CD8-positive, alpha-beta memory T cell (primary cell): ENCODE measurements at places on chromosomes 12 and 14.
A peak's percentile ranks its signal among the peaks of the same experiment; 100 is the strongest.

DNA sequence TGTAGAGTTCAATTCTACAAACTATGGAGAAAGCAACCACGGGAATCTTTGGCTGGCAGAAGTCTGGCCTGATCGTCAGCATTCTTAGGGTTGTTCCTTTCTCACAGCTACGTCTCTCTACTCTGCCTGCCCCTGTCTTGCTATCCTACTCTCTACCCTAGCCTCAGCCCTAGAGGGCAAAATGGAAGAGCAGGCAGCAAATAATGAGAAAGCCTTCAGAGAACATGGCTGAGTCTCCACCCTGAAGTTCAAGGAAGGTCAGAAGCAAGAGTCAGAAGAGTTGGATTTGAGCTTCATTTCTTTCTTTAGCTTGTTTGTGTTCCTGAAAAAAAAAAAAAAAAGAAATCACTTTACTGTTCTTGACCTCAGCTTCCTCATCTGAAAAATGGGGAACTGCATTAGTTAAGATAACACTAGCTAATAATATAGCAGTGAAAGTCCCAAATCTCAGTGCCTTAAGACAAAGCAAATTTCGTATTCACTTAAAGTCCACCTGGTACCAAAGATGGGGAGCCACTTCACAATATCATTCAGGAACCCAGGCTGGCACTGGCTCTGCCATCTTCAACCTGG, 50.2 kb upstream of the CCND2 start:
- no peak for DNase-seq

DNA sequence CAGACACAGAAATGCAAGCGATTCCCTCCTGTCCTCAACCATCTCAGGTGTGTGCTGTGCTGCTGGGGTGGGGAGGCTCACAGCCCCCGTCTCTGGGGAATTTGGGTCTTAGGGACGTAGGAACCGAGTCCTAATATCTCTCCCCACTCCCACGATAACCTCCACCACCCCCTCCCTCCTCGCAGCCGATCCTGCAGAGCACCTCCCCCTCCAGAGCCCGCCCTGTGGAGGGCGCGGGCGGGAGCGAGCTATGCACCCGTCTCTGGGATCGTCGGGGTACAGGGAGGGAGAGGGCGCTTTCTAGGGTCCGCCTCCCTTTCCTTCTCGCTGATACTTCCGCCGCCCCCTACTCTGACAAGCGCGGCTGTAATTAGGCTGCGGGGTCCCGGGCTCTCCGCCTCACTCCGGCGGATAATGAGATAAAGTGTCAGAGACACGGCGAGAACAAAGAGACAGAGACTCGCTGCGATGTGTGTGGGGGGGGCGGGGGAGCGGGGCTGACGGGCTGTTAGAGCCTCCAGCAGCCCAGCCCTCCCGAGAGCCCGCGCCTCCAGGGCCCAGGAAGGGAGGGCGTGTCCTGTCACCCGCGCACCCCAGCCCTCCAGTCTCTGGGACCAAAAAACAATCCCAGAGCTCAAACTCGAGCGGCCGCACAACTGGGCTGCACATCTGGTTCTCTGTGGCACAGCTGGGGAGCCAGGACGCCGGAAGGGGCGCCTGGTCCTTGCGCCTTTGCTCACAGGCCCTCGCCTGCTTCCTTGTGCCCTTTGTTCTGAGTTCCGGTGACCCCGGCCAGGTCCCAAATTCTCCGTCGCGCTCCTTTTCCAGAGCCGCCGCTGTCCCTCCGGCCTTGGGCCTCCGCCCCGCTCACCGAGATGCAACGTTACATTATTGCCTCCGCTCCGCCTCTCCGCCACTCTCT, 8.7 kb downstream of the SHMT2 start:
- DNase-seq: no peak

DNA sequence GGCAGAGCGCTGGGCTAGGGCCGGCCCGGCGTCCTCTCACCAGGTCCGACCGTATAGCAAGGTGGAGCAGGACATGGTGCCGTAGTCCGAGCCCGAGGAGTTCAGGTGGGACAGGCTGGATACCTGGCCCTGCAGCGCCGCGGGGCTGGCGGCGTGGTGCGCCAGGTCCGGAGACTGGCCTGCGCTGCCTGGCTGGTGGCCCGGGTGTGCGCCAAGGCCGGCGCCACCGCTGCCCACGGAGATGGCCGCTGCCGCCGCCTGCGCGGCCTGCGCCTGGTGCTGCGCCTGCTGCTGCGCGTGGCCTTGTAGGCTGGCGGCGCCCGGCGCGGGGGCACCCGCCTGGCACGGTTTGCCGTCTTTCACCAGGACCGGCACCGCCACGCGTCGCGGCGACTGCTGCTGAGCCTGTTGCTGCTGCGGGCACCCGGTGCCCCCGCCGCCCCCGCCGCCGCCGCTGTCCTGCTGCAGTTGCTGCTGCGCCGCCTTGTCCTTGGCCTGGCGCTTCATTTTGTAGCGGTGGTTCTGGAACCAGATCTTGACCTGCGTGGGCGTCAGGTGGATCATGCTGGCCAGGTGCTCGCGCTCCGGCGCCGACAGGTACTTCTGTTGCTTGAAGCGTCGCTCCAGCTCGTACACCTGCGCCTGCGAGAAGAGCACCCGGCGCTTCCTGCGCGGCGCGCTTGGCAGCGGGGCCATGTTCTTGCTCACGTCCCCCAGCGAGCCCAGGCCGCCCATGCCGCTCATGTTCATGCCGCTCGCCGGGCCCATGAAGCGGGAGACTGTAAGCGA, 2.6 kb downstream of the NKX2-1 start:
- no peak for DNase-seq

DNA sequence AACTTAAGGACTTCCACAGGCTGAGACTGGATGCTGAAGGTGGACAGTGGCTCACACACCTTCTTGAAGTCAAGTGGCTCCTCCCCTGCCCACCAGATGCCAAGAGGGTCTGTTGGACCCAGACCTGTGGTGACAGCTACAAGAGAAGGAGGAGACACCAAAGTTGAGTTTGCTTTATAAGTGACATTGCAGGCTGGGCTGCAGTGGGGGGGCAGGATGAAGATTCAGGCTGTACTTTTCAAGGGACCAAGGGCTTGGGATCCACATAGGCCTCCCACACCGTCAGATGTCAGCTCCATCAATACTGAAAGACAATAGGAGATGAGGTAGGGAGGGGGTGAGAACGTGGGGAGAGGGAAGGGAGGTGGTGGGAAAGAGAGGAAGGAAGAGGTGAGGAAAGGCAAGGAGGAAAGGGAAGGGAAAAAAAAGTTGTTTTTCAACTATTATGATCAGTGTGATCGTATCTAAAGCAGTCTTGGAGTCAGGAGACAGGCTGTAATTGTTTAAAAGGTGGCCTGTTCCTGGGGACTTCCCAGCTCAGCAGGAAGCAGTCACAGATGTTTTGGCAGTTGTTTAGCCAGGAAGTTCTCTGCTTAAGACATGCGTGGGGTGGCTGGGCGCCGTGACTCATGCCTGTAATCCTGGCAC, 84.1 kb upstream of the RESF1 start:
- DNase-seq: peak; percentile 83

DNA sequence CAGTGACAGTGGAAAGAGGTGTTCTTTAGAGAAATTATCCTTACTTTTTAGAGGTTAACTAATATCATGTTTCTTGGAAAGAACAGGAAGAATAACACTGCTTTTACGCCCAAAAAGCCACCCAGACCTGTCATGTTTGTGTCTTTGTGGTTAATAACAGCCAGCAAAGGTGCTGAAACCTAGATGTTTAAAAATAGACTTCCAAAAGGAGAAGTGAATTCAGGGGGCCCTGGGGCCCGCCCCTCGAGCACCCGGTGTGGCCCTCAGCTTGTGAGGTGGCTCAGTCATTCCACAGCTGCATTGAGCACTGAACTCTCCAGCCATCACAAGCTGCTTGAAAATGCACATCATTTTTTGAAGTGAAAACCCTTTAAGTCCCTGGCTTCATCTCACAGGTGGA, 20.8 kb upstream of the AMN start:
- DNase-seq: no peak

GRCh38 chr14:100389497-100390104, 66.5 kb downstream of the SLC25A47 start:
- no peak for DNase-seq

- no peak for DNase-seq
Observed at GRCh38 chr12:125029761-125030358, 35.4 kb upstream of the AACS start.

GRCh38 chr14:37232907-37233481, 35.3 kb downstream of the MIPOL1 start:
- DNase-seq: no peak

- no peak for DNase-seq
Observed at GRCh38 chr12:77916276-77916675, 85.6 kb downstream of the NAV3 start.

DNA sequence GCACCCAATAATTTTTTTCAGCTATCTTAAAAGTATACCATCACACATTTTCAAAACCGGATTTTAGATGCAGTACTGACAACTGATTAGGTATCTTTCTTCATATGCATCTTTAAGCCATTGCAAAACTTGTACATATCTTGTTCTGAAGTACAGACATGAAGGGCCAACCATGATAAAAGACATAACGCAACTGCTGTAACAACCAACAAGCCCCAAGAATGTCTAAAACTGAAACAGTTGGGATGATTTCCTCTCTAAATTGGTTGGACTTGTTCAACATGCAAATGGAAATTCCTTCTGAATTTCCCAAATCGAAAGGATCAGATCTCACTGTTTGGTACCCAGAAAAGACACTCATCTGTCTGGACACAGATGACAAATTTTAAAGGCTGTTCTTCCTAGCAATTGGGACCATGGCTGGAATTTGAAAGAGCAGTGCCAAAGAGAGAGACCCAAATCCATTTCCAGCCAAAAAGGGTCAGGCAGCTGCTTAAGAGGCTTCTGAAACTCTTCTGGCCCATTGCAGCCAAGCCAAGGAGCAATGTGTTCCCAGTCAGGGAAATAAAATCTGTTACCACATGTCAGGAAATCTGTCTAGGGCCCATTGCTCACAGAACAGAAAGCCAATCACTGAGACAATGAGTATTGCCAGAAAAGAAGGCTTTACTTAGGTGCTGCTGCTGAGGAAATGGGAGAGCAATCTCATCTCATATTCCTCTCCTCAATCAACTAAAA, 1122.4 kb upstream of the USP15 start:
- no peak for DNase-seq

GRCh38 chr14:77023001-77023996, 5.2 kb downstream of the IRF2BPL start:
- no peak for DNase-seq

GRCh38 chr14:62002642-62003041, 240.4 kb downstream of the SNAPC1 start:
- no peak for DNase-seq

DNA sequence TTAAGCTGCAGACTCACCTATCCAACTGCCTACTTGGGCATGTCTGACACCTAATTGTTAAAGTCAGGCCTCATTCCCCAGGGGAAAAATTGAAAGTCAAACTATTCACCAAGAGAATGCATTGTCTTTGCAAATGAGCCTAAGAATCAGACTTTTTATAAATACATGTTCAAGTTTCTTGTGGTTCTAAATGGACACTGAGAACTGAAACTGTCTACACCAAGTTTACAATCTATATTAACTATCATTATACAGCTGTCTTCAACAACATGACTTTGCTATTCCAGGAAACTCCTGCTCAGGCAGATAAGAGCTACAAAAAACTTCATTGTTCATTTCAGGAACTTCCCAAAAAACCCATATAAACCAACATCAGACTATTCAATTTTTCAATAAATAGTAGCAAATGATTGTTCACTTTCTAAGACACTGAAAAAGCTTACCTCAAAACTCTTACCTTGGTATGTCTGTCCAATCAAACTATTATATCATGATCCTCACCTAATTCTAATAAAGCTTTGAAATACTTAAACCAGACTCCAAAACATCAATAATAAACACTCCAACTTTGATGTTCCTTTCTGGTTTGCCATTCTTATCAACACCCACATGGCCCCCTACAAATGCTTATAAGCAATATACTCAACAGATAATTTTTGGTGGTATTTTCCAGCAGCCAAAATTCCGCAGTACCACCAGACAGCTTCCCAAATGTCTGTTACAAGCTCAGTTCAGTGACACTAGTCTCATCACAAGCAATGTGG, 24.2 kb downstream of the CDK17 start:
- no peak for DNase-seq

DNA sequence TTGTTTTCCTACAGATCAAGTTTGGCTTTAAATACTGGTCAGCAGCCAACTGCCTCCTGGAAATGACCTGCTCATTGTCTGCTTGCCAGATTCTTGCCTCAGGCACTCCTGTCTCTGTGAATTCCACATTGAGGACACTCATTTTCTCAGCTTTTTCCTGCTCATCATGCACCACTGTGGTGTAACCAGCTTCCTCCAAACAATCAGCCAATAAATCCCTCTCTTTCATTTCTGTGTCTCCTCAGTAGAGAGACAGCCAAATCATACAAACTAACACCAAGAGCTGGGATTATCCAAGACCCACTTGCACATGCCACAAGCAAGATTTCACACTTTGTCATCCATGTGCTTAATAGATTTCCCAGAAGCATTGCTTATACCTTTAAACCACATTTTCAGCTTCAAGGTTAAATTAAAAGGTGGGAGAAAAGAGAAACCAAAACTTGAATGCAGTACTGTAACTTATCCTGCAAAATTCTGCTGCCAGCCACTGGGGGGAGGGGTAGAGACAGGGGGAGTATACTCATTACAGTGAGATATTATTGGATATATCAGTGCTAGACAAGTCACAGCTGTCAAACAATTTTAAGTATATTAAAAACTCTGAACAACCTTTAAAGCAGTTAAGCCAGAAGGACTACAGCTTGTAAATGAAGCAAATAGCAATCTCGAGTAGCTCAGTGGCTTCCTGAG, 105.0 kb downstream of the PPP2R5E start:
- DNase-seq: peak; percentile 8

GRCh38 chr14:96162265-96162664, 42.4 kb upstream of the BDKRB2 start:
- DNase-seq: no peak

- DNase-seq: no peak
Observed at GRCh38 chr12:84136862-84137367, 775.7 kb downstream of the SLC6A15 start.

DNA sequence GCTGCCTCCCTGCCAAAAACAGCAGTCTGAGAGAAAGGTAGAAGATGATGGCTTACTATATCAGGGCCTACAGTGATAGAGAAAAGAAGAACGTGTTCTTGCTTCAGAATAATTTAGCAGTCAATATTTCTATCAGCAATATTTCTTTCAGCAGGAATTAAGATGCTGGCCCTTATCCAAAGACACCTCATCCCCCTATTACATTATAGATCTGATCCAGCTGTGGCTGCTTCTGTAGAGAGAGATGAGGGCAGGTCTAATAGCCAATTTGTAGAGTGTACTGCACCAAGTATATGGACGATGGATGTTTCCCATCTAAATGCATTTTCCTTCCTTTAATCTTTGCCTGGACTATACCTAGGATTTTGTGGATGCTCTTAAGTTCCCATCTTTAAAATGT, 451.7 kb downstream of the NPAS3 start:
- DNase-seq: no peak

- DNase-seq: no peak
Observed at GRCh38 chr14:39868251-39868650, 436.0 kb upstream of the FBXO33 start.

DNA sequence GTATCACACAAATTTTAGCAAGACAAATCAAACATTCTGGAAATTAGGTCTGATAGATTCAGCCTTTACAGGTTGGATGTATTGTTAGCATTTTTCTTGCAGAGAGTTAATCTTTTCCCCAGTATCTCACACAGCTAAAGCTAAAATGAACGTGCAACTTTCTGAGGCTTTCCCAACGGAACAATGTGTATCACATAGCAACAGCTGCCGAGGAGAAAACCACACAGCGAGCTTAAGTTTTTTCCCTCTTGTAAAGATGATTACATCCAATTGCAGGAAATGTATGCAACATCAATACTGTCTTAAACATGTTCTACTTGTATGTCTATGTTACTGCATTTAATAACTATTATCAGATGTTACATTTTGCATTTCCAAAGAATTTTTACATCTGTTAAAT, 182.2 kb downstream of the CCDC59 start:
- DNase-seq: no peak
